ENCODE measurements at places on chromosomes 4 and X. TPM values are rescaled to one million over a fixed set of nuclear protein-coding genes. Genes with fewer than 3 reads are reported as not detected.

Gene DNAAF6
- total RNA-seq = not detected

Gene NLGN4X
- 44.3 TPM for total RNA-seq

Gene C1GALT1C1
- total RNA-seq = 10.2 TPM

Gene KLF8
- not detected for total RNA-seq

Gene DACH2
- not detected for total RNA-seq

Data from A673 (cell line).